ENCODE measurements at places on chromosomes 6 and 20.

DNA sequence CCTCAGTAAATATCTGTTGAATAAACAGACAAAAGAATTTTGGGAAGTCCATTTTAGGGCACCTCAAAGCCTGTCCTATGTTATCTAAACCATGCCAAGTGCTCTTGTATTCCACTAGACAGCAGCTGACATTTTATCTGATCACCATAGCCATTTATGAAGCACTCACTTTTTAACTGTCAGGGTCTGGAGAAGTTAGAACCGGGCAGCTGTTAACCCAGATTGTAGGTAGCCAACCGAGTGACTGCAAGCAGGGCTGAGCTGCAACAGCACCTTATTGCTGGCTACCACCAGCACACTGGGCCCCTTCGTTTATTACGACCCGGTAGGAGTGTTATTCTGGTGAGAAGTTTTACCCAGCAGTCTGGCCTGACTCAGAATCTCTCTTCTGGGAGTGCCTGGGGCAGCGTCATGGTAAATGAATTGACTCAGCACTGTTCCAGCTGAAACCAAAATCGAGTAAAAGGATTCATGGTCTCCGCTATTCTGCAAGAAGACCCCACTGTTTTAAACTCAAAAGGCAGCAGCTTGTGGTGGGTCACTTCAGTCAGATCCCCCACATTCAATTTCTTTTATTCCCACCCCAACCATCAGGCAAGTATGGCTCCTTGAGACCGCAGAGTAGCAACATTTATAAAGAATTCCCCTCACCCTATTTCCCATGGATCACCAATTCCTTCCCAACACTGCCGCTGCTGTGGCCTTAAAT, 1.7 kb downstream of the UBE2V1 start:
- DNase-seq: peak; percentile 71

DNA sequence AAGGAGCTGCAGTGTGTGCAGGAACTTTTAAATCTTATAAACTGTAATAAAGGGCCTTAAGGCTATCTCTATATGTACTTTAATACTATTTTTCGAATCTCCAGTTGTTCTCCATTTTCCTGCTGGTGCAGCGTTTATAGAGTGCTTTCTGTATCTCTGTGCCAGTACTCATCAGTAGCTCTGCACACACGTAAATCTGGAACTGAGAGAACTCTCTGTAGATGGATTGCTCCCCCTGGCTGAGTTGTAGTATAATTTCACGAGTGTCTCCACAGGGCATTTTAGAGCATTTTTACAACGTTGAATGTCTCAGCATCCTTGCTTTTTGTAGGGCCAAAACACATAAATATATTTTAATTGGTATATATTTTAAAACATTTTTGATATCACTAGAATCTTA, 256.5 kb downstream of the TRDN start:
- DNase-seq: no peak

- DNase-seq: peak; percentile 29
Observed at GRCh38 chr6:79762370-79762769, 131.2 kb downstream of the SH3BGRL2 start.

DNA sequence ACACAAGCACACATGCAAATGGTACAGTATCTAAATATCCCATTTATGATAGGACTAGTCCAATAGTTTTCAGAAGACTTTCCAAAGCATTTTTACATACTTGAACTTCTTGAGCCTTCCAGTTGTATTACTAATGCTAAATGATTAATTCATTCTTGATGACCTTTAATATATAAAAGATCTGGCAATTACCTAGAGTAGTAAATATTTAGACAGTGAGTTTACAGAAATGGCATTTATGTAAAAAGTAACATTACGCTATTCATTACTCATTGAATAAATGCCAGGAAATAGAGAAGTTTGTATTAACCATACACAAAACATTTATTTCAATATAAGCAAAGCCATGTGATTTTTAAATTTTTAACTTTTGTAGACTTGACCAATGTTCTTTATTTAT, 158.8 kb downstream of the DST start:
- no peak for DNase-seq

DNA sequence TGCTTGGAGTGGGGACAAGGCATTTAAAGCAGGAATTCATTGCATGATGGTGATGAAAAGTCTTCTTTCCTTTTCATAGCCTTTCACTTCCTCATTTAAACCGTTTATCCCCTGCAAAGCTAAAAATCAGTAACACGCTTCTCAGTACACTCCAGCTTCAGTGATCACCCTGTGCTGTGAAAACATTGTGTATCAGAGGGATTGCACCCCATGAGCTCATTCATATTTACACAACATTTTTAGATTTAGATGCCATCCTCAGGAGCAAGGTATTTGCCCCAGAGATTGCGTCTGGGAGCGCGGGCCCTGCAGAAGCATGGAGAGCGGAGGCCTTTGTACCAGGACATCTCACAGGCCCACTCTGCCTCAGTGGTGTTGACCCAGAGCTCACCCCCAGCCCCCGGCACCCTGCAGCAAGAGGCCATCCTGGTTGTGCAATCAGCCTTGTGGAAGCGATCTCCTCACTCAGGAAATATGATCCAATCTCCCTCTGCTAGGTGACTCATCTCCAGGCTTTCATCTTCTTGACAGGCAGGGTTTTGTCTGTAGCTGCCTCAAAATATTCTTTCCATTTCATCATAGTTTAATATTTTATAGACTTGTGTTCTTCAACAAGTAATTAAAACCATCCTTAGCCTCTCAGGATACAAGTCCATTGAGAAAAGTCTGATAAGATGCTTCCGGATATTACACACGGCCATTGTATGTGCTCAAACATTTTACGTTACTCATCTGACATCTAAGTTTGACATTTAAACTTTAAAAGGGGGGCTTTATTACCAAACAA, 38.9 kb upstream of the THBS2 start:
- DNase-seq: no peak
